ENCODE measurements at places on chromosomes 12 and 14.

DNA sequence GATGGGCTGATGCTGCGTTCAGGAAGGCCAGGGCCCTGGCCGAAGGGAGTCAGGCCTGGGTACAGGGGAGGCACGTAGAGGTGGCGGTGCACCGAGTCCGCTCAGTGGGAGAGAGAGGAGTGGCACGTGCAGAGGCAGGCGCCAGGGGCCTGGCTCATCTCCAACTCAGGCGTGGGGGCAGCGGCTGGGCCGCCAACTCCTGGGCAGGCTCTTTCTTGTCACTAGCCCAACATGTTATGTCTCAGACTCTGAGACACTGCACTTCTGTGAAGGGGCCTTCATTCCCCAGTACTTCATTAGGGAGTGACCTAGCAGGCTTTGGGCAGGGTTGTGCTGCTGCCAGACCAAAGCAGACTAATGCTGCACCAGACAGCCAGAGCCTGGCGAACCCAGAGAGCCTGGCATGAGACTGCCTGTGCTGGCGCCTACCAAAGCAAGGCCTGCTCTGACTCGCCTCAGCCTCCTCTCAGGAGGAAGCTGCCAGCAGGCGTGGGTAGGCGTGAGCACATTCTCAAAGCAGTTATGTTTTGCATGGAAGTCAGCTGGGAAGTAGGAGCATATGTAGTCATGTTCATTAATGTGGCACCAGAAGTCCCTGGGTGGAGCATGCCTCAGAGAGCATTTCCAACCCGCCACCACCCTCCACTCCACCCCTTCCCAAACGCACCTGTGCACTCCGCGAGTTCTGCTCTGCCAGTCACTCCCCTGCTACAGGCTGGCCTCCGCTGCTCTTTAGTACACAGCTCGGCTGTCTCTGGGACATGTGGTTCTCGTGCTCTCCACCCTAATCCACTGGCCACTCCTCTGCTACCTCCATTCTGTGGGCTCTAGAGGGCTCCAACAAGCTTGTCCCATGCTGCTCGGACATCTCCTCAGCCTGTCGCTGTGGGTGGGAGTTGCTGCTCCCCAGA, 9.7 kb downstream of the CKB start:
- no peak for DNase-seq

GRCh38 chr12:4478933-4479332, 33.3 kb upstream of the FGF6 start:
- DNase-seq, result no peak

GRCh38 chr12:132131229-132131628, 12.9 kb downstream of the DDX51 start:
- DNase-seq, result no peak

- DNase-seq, result no peak
Observed at GRCh38 chr12:32390572-32391219, 8.7 kb upstream of the FGD4 start.

- no peak for DNase-seq
Observed at GRCh38 chr12:60489071-60489470, 893.2 kb downstream of the SLC16A7 start.

DNA sequence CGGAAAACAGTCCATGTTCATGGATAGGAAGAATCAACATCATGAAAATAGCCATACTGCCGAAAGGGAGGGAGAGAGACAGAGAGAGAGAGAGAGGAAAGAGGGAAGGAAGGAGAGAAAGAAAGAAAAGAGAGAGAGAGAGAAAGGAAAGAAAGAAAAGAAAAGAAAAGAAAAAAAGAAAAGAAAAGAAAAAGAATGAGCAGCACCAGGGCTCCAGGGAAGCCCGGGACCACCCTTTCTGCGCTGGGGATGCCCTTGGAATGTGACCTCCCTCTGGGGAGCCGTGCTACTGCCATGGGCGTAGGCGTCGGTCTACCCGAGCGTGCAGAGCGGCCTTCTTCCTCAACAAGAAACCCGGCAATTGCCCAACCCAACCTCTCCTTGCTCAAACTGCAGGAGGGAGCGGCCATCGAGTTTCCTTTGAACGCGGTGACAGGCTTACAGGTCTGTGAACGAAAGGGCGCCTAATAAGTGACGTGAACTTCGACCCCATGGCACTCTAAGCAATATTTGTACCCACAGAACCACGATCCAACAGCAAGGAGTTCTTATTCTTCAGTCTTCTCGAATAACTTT, 16.9 kb downstream of the OR6S1 start:
- DNase-seq, result no peak

GRCh38 chr14:62030387-62030786, 268.2 kb downstream of the SNAPC1 start:
- no peak for DNase-seq

GRCh38 chr14:102015771-102016170, 51.4 kb downstream of the DYNC1H1 start:
- DNase-seq, result no peak

GRCh38 chr12:84807249-84807648, 105.3 kb downstream of the SLC6A15 start:
- no peak for DNase-seq

DNA sequence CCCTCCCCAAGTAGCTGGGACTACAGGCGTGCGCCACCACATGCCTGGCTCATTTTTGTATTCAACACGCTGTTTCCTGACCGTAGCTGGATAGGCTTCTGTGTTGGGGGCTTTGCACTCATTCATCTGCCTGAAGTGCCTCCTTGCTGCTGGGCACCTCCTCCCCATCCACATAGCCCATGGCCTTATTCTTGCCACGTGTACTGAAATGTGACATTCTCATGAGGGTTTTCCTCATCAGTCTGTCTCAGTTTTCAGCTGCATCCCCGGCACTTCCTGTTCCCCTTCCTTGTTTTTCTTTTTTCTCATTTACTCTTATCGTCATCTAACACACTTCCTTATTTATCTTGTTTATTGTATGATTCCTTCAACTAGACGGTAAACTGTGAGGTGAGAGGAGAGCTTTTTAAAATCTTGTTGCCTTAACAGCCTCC, 36.6 kb downstream of the RCOR1 start:
- no peak for DNase-seq

DNA sequence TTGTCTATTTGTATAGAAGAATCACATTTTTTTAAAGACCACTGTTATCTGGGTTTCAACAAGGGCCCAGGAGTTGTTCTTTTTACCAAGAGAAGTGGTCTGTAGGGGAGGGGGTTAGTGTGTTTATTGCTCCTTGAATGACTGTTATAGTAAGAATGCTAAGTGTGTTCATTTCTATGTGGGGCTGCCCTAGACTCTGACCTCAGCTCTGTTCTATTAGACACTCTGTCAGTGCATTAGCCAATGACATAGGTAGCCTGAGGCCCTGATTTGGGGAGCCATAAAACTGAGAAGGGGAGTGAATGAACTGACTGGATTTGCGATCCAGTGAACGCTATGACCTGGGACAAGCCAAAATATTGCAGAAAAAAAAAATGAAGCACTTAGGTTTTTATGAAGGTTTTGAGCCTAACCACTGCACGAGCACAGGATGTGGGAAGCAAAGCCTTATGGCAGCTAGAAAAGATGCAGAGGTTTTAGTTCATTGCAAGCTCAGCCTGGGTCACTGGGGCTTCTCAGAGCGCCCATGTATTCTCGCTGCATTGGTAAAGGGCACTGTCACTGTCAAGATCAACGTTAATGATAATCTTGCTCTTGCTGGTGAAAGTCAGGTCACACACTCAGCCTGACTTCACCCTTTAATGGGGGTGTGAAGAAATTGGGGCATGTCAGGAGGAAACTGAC, 63.8 kb downstream of the PRKCH start:
- no peak for DNase-seq

DNA sequence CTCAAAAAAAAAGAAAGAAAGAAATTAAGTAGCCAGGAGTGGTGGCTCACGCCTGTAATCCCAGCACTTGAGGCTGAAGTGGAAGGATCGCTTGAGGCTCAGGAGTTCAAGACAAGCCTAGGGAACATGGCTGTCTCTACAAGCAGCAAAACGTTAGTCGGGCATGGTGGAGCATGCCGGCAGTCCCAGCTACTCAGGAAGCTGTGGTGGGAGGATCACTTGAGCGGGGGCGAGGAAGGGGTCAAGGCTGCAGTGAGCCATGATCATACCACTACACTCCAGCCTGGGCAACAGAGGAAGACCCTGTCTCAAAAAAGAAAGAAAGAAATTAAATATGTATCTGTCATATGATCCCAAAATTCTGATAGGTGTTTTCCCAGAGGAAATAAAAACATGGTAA, 5.3 kb downstream of the RAD52 start:
- no peak for DNase-seq

Measured in stimulated activated CD8-positive, alpha-beta memory T cell treated with anti-CD3 and anti-CD28 coated beads, Interleukin-4, amount 100 ng/mL, for 1 hour (primary cell).